NCI-H2081 (cell line): ENCODE measurements at places on chromosomes 12 and 14.

- DNase-seq = no peak
Observed at GRCh38 chr12:130966443-130967030, 12.8 kb downstream of the ADGRD1 start.

DNA sequence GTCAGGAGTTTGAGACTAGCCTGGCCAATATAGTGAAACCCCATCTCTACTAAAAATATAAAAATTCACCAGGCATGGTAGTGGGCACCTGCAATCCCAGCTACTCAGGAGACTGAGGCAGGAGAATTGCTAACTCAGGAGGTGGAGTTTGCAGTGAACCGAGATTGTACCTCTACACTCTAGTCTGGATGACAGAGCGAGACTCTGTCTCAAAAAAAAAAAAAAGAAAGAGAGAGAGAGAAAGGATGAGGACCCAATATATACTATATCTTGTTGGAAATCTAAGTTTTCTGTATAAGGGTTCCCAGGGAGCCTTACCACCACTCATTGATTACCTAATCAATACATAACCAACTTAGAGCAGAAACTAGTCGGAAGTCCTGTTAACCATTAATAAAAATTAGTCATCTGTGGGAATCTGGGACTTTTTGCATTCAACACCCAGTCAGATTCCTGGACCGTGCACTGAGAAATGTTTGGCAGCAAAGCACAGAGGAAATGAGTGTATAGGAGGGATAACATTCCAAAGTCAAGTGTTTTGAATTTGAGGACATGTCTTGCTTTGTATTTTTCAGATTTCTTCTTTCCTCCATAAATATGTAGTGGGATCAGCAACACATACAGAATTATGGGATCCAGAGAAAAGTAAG is 44.8 kb upstream of the NR2C1 start:
- no peak for DNase-seq

GRCh38 chr14:68705741-68706283 is 87.1 kb downstream of the ZFP36L1 start:
- no peak for DNase-seq

DNA sequence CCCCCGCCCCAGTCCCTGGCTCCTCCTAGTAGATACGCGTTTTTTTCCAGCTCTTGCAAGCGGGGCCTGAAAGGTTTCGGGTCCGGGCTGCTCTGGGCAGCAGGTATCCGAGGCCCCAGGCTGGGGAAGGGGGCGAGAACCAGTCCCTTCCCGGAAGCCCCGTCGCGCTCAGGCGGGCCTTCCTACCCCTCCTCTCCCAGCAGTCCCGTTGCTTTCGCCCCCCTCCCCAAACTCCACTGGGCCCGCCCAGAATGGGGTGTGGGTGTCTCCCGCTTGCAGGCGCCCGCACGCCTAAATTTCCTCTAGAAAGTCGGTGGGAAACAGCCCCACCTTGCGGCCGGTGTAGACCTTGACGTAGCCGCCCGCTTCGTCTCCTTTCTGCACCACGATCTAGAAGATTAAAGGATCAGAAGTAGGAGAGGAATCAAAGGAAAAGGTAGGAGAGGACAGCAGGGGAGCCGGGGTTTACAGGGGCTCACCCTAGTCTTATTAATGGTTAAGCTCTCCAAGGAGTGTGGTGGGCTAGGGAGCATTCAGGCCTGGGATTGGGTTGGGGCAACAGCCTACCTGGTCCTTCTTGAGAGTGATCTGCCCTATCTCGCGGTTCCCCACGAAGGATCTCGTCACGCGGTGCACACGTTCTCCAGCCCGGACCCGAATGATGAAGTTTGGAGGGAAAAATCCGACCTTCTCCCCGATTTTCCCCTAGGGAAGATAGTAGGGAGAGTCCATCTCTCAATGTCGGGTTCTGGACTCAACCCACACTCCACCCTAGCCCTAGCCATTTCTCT is 7.3 kb downstream of the STAC3 start:
- DNase-seq = peak; percentile 83

GRCh38 chr14:91255026-91255695 is 10.7 kb upstream of the GPR68 start:
- no peak for DNase-seq

GRCh38 chr12:79275631-79276030 is 411.1 kb downstream of the SYT1 start:
- no peak for DNase-seq

GRCh38 chr14:104968153-104968527 is 10.0 kb downstream of the AHNAK2 start:
- no peak for DNase-seq

DNA sequence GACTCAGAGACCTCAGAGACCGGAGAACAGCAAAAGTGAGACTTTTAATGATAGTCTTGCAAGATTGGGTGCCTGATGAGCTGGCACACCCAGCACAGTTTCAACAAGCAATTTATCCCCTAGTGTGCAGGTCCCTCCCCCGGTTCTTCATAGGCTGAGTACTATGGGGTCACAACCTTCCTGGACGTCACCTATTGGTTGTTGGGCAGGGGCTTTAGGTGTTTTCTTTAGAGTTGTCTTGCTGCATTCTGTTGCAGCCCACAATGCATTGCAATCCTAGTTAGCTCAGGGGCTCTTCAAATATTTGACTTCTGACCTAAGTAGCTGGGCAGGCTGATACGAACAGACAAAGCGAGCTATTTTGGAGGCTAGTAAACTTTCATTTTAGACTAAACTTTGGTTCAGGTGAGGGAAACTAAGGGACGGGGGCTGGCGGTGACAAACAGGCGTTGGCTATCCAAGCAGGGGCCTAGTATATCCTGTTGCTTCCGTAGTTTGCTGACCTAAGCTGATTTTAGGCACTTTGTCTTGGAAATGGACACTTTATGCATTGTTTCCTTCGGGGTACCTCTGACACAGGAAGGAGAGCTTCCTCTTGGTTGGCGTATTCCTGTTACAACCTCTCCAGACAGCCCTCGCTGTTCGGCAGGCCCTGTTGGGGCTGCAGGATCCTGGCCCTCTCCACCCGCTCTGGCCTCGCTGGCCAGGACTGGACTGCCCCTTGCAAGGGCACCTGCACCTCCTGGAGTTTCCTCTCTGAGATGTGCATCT is 14.1 kb downstream of the SIVA1 start:
- no peak for DNase-seq

GRCh38 chr12:59077575-59078426 is 157.5 kb upstream of the LRIG3 start:
- DNase-seq = peak; percentile 6

GRCh38 chr12:106195621-106196027 is 52.2 kb downstream of the CKAP4 start:
- no peak for DNase-seq

DNA sequence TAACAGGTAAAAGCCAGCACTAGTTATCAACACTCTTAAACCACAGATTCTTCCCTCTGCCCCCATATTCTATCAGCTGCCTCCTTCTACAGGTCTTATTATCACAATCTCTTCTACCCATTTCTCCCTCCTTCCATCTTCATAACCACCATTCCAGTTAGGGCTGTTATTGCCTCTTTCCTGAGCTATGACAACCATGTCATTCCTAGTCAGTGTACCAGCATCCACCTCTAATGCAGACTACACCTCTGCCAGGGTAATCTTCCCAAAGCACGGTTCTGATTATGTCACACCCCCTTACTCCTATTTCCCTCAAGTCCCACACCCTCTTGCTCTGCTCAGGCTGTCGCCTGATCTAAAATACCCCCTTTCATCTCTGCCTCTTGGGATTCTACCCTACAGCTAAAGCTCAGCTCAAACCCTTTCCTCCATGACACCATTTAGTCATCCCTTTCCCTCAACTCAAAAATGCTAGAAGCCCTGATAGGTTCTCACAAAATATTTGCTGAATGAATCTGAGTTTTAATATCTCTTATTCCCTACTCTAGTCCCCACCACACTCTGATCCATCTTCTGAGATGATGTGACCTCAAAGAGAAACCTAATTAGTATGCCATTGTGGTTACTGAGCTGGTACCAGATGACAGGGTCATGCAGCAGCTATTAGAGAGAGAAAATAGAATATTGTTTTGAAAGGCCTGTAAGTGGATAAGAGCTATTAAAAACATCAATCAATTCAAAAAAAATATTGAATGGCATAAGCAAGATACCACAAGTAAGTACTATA is 11.7 kb downstream of the RACGAP1 start:
- no peak for DNase-seq

DNA sequence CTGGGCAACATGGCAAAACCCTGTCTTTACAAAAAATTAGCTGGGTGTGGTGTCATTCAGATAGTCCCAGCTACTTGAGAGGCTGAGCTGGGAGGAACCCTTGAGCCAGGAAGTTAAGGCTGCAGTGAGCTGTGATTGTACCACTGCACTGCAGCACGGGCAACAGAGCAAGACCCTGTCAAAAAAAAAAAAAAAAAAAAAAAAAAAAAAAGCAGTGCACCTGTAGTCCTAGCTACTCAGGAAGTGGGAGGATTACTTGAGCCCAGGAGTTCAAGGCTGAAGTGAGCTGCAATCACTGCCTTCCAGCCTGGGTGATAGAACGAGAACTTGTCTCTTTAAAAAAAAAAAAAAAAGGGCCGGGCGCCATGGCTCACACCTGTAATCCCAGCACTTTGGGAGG is 5.6 kb downstream of the REM2 start:
- no peak for DNase-seq

- no peak for DNase-seq
Observed at GRCh38 chr14:58823312-58823711, 185.6 kb downstream of the DACT1 start.

- DNase-seq = no peak
Observed at GRCh38 chr14:64442300-64442988, 22.9 kb upstream of the AKAP5 start.

DNA sequence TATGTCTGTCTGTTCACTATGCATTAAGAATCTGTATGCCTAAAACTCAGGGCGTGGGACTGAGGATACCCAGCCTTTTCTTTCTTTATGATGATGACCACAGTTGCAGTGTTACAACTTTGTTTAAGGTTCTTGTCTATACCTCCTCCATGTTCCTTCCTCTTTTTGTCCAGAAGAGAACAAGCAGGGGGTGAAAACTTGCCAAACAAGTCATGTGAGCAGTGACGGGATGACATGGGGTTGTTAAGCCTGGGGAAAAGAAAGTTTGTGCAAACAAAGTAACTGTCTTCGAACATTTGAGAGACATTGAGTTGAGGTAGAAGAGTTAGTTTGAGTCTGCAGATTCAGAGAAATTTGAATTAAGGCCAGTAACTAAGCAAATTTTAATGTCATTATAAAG is 505.5 kb downstream of the NPAS3 start:
- DNase-seq = no peak

GRCh38 chr12:108641446-108642268 is 8.0 kb upstream of the SELPLG start:
- no peak for DNase-seq

GRCh38 chr12:63916561-63917476 is 72.3 kb downstream of the SRGAP1 start:
- DNase-seq = no peak

GRCh38 chr12:65808580-65808979 is 15.7 kb upstream of the HMGA2 start:
- no peak for DNase-seq

DNA sequence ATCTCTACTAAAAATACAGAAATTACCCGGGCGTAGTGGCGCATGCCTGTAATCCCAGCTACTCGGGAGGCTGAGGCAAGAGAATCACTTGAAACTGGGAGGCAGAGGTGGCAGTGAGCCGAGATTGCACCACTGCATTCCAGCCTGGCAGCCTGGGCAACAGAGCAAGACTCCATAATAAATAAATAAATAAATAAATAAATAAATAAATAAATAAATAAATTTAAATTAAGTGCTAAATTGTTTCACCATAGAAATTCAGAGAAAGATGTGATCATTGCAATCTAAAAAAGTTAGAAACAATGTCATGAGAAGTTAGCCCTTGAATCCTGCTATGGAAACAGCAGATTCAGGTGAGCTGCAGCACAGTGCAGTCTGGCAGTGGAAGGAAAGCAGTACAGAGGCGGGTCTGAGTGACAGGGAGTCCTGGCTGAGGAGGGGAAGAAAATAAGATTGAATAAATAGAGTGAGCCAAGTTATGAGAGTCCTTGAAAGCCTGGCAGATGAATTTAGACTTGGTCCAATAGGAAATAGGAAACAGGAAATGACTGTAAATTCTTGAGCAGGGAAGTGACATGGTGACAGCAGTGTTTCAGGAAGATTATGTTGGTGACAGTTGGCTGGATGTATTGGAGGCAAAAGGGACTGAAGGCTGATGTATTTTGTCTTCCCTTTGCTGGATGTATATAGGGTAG is 241.5 kb downstream of the GXYLT1 start:
- no peak for DNase-seq

DNA sequence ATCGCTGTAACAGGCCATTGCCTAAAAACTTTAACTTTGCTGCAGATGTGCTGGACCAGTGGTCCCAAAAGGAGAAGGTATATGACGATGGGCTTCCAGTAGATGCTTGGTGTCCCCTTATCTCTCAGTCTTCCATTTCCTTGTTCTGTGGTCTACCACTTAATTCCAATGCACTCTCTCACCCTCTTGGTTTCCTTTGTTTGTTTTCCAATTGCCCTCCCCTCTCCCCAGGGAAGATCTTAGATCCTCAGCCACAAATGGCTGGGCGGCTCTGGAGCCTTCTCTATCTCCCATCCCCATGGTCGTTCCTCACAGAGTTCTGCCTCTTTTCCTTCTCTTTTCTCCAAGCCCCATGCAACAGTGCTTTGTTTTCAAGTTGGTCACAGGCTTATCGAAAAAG is 584 bp downstream of the ACSM4 start:
- no peak for DNase-seq

DNA sequence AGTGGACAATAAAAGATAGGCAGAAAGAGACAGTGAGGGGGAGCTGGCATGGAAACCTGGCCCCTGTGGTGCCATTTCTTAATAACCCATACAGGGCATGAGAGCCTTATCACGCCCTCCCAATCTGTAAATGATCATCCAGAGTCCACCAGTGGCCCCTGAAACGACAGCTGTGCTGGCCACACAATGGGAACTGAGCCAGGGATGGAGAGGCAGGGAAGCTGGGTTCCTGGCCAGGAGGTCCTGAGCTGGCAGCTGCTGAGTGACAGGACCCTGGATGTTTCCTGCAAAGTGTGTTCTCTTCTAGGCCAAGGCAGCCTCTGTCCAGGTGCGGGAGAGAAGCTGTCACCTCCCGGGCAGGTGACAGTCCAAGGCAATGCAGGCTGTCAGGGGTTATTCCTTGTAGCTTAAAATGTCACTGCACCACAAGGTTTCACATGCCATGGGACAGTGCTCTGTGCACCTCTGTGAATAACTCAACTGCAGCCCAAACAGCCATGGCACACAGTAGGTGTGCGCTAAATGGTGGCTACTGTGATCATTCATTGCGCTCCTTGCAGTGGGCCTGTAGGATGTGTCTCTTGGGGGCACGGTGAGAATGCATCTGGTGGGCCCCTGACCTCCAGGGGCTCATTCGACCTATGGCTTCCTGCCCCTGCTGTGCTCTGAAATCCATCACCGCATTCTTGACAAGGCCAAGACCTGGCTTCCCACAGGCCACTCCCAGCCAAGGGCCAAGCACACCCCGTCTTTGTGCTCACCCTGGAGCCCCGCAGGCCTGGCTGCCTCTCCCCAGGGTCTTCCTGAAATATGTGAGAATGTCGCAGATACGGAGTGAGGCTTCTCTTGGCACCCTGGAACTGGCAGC is 46.3 kb upstream of the BCL11B start:
- DNase-seq = no peak
